ENCODE measurements at places on chromosomes 11 and 22.

DNA sequence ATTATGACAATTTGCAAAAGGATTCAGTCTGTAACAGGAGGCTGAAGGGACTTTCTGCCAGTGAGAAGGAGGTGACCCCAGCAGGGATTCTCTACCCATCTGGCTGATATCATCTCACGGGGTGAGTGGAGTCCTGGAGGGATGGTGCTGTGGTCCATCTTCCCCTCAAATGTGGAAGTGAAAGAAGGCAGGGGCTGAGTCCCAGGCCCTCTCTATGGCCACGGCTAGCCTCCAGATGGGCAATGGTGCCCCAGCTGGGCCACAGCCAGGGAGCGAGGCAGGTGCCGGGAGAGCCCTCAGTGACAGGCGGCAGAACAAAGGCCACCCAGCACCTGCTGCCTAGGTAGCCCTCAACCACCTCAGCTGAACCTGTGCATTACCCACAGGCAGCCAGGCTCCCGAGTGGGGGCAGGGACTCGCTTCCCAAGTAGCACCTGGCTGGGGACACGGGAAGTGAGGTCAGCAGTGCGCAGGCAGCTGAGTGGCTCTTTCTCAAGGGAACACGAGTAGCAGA is 6.7 kb downstream of the NECTIN1 start:
- no peak for DNase-seq

DNA sequence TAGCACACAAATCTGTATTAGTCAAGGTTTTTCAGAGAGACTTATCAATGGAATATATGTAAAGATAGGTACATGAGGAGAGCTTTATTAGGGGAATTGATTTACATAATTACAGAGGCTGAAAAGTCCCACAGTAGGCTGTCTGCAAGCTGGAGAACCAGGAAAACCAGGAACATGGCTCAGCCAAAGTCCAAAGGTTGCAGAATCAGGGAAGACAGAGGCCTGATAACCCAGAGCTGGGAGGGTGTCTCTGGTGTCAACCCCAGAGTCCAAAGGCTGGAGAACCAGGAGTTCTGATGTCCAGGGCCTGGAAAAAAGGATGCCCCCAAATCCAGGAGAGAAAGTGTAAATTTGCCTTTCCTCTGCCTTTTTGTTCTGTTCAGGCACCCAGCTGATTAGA is 16.3 kb upstream of the OR5F1 start:
- DNase-seq: no peak

DNA sequence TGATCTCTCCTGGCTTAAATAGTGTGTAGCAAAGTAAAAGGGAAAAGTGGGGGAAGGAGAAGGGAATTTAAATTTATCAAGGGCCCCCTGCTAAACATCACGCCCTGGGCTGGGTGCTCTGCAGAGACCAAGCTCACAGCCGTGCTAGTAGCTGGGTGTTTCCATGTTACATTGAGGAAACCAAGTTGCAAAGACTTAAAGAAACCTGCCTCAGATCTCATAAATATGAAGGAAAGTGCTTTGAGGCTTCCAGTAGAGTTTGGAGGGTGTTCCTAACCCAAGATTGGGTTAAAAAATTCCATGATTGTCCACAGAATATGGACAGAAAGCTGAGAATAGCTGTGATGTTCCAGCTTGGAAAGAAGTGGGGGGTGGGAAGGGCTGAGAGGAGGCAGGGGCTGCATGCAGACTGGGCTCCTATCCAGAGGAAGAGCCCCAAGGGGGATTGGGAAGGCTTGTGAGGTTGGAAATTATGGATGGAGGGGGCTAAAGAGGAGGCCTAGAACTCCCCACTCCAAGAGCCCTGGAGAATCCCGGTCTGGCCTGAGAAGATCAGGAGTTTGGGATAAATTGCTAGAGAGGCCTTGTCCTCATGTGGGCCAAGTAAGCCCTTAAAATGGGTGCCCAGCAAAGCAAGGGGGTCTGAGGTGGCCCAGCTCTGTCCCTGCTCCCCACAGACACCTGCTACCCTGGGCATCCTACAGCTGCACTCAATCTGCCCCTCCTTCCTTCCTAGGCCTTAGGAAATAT is 25.0 kb upstream of the OAF start:
- DNase-seq: peak; percentile 7

- DNase-seq: no peak
Observed at GRCh38 chr11:64415996-64416728, 57.2 kb downstream of the RPS6KA4 start.

DNA sequence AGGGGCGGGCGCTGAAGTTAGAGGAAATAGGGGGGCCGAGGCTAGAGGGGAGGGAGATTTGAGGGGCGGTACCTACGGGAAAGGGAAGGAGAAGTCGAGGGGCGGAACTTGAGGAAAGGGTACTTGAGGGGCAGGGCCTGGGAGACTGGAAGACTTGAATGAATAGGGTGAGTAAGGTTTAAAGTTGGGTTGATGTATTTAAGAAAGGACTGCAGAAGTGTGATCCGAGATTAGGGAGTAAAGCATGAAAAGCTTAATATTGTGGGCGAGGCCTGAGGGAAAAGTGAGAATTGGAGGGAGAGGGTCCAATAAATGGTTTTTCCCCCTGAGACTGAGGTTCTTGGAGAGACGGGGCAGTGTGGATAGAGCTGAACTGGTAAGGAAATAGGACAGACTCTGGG is 723 bp downstream of the HSCB start:
- DNase-seq: no peak

- DNase-seq: no peak
Observed at GRCh38 chr11:61911128-61911700, 6.2 kb downstream of the RAB3IL1 start.

DNA sequence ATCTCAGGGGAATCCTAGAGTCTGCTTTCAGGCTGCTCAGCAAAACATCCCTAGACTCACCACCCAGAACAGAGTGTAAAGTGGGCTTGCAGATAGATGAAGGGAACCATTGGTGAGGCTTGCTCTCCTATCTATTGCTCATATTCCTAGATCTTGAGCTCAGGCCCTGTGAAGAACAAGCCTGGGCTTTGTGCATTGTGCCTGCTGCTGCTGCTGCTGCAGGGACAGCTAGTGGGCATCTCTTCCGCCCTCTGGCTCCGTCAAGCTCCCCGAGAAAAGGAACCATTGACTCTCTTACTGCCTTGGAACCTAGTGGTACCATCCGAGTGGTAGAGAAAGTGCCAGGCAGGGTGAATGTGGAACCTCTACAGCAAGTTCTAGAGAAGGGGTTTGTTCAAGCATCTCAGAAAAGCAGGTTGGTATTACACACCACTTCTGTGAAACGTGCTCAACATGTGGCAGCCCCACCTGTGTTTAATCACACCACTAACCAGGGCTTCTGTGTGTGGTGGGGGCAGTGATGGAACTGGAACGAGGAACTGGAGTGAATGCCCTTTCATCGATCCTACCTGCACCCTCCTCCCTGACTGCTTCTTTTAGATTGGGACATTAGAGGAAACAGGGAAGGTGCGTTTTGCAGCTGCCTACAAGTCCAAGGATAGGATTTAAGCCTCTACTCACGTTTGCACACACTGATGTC is 4.4 kb downstream of the BACE1-AS start:
- DNase-seq: no peak

GRCh38 chr11:30916764-30917163 is 330.6 kb upstream of the MPPED2 start:
- DNase-seq: no peak

GRCh38 chr11:70304208-70304603 is 33.7 kb downstream of the PPFIA1 start:
- no peak for DNase-seq

DNA sequence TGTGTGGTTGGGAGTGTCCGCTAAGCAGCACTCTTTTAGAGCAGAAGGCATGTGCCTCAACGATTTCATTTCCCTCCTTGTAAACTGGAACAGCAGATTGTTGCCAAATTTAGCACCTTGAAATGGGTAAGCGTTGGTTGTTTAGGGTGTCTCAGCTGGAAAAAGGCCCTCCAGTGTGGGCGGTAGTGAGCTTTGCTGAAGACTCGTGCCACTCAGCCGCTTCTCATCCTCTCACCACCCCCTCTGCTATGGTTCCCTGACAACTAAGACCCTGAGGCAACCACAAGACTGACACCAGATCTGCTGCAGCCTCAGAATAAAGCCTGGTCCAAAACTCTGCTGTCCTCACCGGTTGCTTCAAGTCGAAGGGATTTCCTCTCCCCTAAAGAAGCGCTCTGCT is 9.9 kb upstream of the FERMT3 start:
- no peak for DNase-seq

GRCh38 chr11:48154151-48154550 is 62.5 kb upstream of the OR4B1 start:
- no peak for DNase-seq

GRCh38 chr11:4508886-4509285 is 26.4 kb downstream of the OR52K1 start:
- no peak for DNase-seq

GRCh38 chr11:88229303-88229702 is 54.1 kb upstream of the RAB38 start:
- DNase-seq: no peak

DNA sequence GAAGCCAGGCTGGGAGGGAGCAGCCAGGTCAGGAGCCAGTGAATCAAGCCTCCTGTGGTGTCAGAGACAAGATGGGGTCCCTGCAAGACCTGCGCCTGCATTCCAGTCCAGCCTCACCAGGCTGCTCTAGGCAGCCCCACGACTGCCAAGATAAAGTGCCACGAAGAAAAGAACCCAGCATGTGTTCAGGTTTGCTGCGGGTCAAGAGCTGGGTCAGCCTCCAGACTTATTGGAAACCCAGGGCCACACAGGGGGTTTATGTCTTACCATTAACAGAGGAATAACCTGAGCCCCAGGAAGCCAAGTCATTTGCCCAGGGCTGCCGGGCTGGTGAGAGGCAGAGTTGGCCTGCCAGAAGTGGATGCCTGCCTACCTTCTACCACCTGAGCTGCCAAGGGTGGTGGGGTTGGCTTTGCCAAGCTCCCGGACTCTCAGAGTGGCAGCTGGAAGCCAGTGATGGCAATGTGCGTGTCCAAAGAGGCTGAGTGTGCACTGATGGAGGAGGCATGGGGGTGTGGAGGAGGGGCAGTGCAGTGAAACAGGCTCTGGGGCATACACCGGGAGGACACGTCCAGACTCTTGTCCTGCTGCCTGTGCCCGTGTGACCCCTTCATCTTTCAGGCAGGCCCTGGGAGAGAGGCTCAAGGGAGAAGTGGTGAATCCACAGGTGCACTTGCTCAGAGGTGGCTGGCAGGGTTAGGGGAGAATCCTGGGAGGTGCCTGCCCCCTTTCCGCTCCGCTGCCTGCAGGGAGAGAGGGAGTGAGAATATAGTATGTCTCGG is 1.7 kb downstream of the RASD2 start:
- DNase-seq: no peak

DNA sequence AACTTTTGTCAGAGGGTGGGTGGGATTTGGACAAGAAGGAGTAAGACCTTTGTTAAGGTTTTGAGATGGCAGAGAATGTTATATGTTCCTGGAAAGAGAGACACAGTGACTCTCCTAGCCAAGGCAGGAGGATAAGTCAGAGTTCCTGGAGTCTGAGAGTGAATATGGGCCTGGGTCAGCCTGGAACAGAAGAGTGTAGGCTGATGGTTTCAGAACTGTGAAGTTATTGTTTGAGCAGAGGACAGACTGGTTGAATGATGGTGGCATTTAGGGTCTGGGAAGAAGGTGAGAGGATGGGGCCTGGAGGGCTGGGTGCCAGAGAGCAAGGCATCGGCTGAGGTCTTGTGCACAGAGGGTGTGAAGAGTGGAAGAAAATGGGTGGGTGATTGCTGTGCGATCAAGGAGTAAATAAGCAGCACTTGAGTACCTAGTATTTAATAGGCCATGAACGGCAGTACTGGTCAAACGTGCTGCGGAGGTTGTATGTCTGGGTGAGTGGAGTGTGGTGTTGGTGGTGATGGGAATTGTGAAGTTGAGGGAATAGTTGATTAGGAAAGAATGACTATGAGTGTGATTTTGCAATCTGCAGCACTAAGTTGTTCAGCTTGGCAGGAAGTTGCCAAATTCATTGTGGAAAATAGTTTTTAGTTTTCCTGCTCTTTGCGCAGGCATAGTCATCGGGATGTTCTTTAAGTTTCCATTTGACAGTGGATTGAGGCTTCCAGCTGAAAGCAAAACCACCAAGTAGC is 1.8 kb downstream of the PANX1 start:
- DNase-seq: peak; percentile 60

GRCh38 chr11:128928400-128928799 is 14.3 kb downstream of the TP53AIP1 start:
- DNase-seq: no peak

GRCh38 chr22:32473388-32473952 is 1.1 kb upstream of the FBXO7 start:
- no peak for DNase-seq

DNA sequence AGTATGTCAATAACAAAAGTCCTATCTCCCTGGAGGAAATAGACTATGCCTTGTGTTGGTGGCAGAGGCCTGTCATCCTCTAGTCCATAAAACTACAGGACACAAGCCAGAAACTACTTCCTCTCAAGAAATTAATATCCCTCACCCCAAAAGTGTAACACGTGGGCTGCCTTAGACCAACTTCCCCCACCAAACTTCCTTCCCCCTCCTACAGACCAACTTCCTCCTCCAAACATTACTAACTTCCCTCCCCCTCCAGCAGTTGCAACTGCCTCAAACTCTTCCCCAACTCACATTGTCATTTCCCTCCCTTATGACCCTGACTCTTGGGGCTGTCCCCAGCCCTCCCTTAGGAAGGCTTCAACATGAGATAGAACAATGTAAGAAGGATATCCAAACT is 6.3 kb downstream of the OR52K2 start:
- no peak for DNase-seq

GRCh38 chr22:37762389-37762836 is 45.3 kb upstream of the GCAT start:
- no peak for DNase-seq

DNA sequence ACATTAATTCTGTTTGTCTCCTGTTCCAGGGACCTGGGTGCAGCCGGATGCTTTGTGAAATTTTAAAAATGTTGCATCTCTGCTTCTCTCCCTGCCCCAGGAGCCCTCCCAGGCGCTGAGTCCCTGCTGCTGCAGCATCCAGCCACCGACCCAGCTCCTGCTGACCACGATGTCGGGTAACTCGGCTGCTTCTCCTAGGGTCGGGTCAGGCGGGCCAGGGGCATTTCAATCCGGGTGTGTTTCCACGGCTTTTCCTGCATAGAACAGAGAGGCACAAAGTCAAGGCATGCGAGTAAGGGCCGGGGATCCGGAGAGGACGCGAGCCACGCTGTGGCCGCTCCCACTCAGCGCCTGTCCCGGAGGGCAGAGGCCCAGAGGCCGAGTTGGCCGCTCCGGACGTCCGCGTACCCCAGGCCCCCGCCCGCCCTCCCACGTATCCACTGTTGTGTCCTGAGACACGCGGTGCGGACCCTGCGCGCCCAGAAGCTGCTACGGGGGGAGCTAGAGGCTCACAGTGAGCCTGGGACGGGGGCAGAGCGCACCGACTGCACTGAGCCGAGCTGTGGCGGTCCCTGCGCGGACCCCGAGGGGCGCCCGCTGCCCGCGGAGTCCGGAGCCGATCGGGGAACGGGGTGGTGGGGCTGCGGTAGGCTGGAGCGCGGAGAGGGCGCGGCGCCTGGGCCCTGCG is at the start of gene POU2AF3:
Gene POU2AF3 (plus strand): TSS at position 134 of the 688 bp plus-strand sequence. CDS start 36 bp downstream, at position 170.
- no peak for DNase-seq

- no peak for DNase-seq
Observed at GRCh38 chr22:26770624-26771023, 113.2 kb downstream of the MIAT start.

DNA sequence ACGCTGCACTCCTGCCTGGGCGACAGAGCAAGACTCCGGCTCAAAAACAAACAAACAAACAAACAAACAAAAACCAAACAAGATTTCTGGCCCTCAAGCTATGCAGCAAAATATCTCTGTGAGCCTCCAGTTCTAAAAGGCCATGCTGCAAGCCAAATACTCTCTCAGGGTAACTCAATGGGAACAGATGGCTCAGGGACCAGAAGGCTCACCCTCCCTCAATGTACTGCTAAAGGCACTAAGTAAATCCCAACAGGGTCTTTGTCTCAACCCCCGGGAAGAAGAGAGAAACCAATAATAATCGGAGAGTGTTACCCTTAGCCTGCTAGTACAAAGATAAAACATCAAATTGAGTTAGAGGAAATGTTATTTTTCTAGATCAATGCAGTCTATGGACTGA is 119.7 kb upstream of the ZC3H12C start:
- no peak for DNase-seq

All from omental fat pad (tissue), 4 donors.